Ovary (tissue), 10 donors: ENCODE measurements at places on chromosomes 16 and 17.

GRCh38 chr16:4814542-4815173, 12.2 kb upstream of the ROGDI start:
- peak; percentile 51 for DNase-seq

GRCh38 chr16:79535130-79535529, 65.4 kb downstream of the MAF start:
- no peak for DNase-seq

GRCh38 chr17:55219459-55219858, 45.3 kb upstream of the HLF start:
- DNase-seq, result no peak

- no peak for DNase-seq
Measured at GRCh38 chr16:576823-577201, 7.0 kb downstream of the PIGQ start.

GRCh38 chr17:73690676-73691075, 46.4 kb upstream of the SDK2 start:
- DNase-seq, result no peak

GRCh38 chr16:50384500-50385135, 15.8 kb upstream of the BRD7 start:
- DNase-seq, result no peak

- DNase-seq, result no peak
Measured at GRCh38 chr16:56324406-56324805, 100.9 kb downstream of the AMFR start.

DNA sequence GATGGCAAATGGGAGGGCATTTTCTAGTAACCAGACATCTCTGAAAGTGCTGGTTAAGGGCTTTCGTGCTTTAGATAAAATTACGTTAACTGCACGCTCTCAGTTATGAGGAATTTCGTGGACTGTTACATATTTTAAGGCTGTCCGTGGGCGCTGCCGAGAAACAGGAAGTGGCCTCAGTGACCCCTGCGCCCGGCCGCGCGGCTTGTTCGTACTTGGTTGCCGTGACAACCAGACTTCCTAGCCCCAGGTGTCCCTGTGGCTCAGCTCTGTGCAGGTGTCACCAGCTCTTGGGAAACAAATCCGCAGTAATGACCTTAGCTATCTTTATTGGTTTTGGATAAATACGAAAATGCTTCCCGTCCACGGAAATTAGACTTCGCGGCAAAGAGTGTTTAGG, 52.7 kb downstream of the LMF1 start:
- DNase-seq, result no peak

DNA sequence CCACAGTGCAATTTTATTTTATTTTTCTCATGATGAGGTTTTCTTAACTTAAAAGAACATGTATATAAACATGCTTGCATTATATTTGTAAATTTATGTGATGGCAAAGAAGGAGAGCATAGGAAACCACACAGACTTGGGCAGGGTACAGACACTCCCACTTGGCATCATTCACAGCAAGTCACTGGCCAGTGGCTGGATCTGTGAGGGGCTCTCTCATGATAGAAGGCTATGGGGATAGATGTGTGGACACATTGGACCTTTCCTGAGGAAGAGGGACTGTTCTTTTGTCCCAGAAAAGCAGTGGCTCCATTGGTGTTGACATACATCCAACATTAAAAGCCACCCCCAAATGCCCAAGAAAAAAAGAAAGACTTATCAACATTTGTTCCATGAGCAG, 12.3 kb upstream of the EFCAB13 start:
- DNase-seq, result no peak

GRCh38 chr17:50916708-50917417, 50.7 kb upstream of the TOB1 start:
- no peak for DNase-seq

DNA sequence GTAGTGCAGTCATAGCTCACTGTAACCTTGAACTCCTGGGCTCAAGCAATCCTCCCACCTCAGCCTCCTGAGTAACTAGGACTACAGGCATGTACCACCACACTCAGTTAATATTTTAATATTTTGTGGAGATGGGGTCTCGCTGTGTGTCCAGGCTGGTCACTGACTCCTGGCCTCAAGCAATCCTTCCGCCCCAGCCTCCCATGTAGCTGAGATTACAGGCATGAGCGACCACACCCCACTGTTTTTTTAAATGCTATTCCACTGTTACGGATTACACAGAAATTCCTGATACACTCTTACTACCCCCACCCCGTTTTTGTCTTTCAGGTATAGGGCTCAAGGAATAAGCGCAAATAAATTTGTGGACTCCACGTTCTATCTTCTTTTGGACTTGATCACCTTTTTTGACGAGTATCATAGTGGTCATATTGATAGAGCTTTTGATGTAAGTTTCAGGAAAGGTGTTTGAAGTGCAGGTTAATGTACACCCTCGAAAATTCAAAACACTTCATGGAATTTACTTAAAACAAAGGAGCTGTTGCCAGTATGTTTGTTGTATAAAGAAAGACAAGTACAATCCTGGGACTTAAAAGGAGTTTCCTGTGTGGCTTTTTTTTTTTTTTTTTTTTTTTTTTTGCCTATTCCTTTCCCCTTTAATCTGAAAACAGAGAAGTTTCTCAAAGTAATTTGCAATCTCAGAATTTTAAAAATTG, 26.2 kb upstream of the SLC12A3 start:
- no peak for DNase-seq

GRCh38 chr17:48198950-48199541, 91.5 kb downstream of the SNX11 start:
- no peak for DNase-seq

DNA sequence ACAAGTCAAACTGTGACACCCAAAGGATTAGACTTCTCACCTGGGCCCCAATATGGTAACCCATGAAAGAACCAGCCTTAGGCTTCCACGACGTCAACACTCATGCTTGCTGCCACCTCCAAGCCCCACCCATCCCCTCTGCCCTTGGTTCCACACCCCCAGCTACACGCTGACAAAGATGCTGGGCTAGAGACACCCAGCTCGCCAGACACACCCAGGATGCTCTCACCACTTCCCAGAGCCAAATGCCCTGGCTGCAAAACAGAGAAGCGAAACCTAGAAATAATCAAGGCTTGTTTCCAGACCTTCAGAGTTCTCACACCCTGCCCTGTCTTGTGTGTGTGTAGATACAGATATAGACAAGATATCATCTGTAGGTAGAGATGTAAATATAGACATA, 26.0 kb upstream of the ADCY9 start:
- no peak for DNase-seq

DNA sequence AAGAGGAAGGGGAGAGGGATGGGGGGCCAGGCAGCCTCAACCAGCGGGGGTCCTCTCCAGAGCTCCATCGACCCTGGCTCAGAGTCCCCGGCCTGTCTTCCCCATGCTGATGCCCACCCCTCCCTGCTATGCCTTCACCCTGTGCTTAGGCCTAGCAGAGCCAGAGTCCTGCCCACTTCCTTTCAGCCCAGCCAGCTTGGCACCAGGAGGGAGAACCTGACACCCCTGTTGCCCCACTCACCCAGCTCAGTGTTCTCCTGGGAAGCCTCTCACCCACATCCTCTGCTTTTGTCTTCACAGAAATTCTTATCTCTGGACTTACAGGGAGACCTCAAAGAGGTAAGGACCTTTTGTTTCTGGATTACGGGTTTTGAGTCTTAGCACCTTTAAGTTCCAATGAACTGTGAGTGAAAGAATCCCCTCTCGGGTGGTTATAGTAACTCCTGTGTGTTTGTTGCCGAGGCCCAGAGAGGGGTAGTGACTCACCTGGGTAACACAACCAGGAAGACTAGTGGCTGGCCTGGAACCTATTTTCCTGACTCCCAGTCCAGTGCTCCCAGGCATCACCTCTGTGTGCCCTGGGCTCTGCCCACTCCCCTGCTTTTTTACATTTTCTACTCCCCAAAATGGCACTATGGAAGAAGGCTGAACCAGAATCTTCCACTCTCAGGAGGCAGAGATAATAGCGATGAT, 53.3 kb downstream of the CES1 start:
- no peak for DNase-seq

DNA sequence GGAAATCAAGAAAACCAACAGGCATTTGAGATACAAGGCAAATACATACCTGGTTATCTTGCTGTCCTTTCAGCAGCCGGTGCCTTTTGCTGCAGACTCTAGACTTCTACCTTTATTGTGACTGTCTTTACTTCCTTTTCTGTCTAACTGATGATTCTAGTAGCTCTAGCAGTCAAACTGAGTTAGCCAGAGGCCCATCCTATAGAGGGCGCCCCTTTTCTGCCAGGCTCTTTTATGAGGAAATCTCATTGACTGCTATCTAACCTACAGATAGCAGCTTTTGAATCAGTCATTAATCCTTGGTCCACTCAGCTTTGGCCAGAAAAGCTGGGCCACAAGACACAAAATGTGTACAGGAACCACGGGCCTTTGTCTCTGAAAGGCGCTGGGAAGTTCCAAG, 87.5 kb upstream of the WSB1 start:
- DNase-seq, result no peak

DNA sequence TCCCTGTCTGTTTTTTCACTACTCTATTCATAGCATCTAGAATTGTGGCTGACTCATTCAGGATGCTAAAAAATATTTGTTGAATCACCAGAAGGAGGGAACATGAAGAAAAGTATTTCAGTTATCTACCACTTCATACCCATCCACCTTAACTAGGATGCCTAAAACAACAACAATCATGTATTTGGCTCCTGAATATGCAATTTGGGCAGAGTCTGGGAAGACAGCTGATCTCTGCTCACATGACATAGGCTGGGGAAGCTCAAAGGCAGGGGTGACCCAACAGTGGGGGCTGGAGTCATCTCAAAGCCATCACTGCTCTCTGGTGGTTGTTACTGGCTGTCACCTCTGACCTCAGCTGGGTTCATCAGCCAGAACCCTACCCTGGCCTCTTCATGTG, 80.1 kb upstream of the RPL38 start:
- no peak for DNase-seq

DNA sequence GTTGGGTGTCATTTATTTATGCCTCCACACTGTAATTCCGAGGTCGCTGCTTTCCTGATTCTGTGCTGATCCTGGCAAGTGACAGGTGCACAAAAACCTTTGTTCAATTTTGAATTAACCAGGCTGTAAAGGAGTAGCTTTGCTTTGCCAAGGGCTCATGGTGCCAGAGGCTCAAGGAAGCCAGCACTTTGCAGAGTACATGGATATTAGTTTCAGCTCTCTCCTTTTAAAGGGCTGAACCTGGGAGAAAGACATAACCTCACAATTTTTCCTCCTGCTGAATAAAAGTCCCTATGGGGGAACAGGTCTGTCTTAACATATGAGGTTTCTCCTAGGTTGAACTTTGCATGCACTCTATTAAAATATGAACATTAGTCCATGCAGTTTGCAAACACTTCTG, 227.6 kb upstream of the WSB1 start:
- DNase-seq, result no peak

- DNase-seq, result no peak
Measured at GRCh38 chr16:74623214-74623838, 16.4 kb upstream of the GLG1 start.

DNA sequence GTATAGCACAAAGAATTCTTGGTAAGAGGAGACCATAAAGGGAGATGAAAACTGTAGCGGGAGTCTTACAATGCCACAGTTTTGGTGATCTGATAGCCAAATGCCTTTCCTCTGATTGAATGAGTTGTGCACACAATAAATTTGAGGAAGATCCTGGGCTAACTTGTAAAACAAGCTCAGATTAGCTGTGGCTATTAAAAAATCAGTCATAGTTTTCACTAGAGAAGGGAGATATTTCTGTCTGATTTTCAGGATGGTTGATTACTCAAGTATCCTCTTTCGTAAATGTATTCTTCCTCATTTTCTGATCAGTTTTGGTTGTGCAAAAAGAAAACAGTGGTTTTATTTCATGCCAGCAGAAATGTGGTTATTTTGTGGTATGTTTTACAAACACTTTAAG, 9.1 kb upstream of the METTL9 start:
- DNase-seq, result no peak

GRCh38 chr16:87267566-87267965, 49.6 kb downstream of the C16orf95 start:
- no peak for DNase-seq

GRCh38 chr17:77706938-77707337, 251.6 kb upstream of the TNRC6C start:
- no peak for DNase-seq

DNA sequence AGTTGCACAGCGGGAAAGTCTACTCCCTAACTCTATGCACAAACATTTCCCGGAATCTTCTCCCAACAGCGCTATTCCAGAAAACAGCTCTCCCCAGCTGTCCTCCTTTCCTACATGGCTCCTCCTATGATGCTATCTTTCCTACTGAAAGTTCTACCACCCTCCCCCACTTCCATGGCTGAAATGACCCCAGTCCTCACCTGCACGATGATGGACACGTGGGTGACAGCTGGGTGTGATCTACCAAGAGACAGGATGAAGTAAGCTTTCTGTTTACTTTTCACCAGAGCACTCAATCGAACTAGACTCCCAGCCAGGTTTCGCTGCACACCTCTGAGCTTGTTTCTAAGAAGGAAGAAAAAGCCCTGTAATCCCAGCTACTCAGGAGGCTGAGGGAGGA, 10.7 kb downstream of the CTC1 start:
- no peak for DNase-seq

- DNase-seq, result no peak
Measured at GRCh38 chr16:20735490-20735889, 6.1 kb downstream of the THUMPD1 start.

DNA sequence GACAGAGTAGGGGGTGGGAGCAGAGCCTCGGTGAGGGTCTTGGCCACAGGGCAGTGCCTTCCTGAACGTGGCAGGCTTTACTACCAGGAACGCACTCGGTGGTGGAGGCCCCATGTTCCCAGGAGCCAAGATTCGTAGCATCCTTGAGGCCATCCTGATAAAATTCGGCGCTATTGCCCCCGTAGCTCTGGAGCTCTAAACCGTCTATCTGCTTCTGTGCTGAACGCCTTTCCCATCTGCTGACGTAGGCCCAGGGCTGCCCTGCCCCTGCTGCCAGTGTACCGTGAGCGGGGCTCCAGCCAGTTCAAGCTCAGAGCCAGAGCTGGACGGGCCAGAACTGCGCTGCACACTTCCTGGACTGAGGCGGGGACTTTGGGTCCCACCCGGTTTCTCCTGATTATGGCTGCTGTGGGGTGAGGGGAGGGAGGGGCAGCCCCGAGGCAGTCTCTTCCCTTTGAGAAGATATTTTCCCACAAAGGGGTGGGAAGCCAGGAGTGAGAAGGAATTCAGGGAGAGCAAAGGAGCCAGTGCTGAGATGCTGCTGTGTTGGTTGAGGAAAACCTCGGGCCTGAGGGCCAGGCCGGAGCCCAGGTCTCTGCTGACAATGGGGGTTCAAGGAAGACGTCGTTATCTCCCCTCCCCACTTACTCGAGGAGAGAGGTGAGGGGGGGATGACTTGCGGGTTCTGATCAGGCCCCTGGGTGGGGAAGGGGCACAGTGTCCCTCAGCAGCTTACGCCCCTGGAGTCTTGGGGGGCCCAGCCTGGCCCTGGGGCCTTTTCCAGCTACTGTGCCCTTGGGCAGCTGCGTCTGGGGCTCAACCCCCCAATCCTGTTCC, 29.4 kb downstream of the OR1D5 start:
- DNase-seq, result no peak

GRCh38 chr17:50917418-50917743, 51.2 kb upstream of the TOB1 start:
- no peak for DNase-seq

- DNase-seq, result no peak
Measured at GRCh38 chr17:47204722-47205418, 4.3 kb upstream of the MYL4 start.
